ENCODE measurements at places on chromosomes 2 and 18.

GRCh38 chr18:40921845-40922629, 1033.0 kb upstream of the PIK3C3 start:
- DNase-seq = no peak

- DNase-seq = no peak
These were observed 621.2 kb downstream of the MBD2 start for GRCh38 chr18:53603276-53603675.

GRCh38 chr2:221981912-221982470, 316.8 kb downstream of the PAX3 start:
- no peak for DNase-seq

- DNase-seq = no peak
These were observed 104.4 kb upstream of the SALL3 start for GRCh38 chr18:78875016-78875777.

GRCh38 chr18:21289827-21290226, 47.8 kb downstream of the GREB1L start:
- DNase-seq = no peak

DNA sequence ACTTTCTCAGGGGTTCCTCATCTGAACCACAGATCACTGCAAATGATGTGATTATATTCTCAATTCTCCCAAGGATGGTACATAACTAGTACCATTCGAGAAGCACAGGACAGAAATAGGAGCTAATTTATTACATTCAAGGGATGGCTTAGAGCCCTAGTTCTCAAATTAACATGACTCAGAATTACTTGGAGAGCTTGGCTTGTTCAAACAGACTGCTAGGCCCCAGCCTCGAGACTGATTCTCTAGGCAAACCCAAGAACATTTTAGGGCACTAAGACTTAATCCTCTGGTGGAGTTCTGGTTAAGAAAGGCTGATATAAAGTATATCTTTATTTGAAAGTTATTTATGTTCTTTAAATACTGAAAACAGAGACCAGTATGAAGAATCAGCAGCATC, 35.8 kb downstream of the HIBCH start:
- DNase-seq = no peak

DNA sequence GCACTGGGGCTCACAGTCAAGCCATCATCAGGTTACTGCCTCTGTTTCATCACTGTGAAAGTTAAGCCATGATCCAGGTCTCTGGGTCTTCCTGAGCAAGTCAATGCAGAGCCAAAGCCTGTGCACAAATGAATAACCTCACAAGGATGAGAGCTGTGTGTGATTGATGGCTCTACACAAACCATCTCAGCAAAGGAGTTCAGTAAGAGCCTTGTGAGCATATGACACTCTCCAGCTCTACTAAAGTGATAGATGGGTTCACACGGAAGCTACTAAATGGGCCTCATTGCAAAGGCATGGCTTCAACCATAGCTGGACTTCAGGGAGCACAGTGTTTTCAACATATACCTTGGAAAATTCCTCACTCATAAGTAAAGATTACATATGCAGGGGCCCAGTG, 101.5 kb downstream of the AFF3 start:
- DNase-seq = no peak

- DNase-seq = no peak
These were observed 86.0 kb downstream of the TMEM247 start for GRCh38 chr2:46565364-46565763.

- DNase-seq = no peak
These were observed 339.2 kb upstream of the HNRNPA3 start for GRCh38 chr2:176873403-176873802.

DNA sequence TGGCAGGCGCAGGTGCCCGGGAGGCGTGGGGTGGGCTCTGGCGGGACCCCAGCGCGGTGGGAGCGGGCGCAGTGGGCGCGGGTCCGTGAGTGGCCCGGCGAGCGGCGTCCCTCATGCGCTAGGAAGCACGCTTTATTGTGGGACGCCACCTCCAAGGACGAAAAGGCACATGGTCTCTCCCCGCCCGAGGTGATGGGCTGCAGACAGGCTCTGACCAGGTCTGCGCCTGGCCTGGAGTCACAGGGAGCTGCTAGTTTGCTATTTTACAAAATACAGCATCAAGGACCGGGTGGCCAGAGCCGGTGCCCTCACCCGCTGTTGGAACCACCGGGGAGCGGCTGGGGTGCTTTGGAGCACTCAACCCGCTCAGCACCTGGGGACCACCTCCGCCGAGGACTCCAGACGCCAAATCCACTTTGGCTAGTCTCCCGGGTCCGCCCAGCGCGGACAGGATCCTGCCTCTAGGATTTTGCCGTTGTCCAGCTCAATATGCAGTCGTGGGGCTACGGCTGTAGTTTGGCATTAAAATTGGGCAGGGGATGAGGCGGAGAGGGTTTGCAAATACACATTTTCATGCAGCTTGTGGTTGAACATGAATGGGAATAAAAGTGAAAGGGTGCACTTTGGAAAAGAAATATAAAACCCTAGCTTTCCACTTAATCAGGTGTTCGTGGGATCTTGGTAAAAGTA, 65.4 kb downstream of the LRRFIP1 start:
- no peak for DNase-seq
